WTC11 (cell line): ENCODE measurements at places on chromosomes 5 and 9. TPM values are rescaled to one million over a fixed set of nuclear protein-coding genes. Genes with fewer than 3 reads are reported as not detected.

DNA sequence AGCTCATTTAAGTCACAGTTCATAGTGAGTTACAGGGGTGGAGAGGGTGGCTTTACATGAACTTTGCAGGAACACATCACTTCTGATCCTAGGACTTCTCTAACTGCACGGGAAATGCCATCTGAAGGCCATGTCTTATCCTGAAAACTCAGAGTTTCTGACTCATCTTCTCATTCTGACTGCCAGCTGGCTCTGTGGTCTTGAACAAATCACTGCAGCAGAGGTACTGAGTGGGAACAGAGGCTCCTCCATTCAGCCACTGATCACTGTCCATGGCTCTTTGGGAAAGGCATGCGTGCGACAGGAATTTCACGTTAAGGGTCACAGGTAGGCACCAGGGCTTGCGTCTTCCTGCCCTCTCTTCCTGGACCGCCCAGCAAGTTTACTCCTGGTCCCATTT, 114.6 kb upstream of the LRRTM2 start:
- H3K4me1 ChIP-seq: no peaks in the 10 kb centered on the region
- no peak overlapping the region for H3K27ac ChIP-seq
- no peaks in the 10 kb centered on the region for H3K27me3 ChIP-seq
- no peak for DNase-seq
- no peak overlapping the region for H3K4me3 ChIP-seq

DNA sequence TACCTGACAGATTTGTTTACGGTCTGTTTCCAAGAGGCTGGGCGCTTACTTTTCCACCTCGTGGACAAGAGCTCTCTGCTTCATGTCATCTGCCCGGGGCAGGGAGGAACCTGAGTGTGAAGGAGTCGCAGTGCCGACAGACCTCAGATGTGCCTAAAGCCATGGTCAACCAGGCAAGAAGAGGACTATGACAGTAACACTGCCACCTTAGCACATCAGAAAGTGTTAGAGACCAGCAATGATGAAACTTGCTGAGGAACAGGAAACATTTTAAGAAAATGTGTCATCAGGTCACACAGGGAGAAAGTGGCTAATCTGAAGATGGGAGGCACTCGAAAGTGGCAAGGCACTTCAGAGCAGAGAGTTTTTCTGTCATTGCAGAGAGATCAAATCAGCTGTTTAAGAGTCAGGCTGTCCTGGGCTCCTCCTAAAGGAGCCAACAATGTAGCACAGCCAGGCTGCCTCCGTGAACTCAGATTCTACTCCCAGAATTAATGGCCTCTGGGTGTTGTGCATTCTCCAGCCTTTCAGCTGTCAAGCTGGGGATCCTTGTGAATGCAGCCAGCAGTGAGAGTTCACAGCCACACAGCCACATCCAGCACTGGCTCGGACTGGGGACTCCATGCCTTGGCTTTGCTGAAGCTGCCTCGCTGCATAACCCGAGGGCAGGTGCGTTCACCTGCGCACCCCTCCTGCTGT, 94.6 kb downstream of the RAPGEF1 start:
- peaks cover 24% of the 10 kb centered on the region for H3K4me1 ChIP-seq
- DNase-seq: no peak
- H3K27ac ChIP-seq: peak overlapping the region; percentile 80; the same call in 1 of the 2 replicates
- H3K27me3 ChIP-seq: no peaks in the 10 kb centered on the region

SKIC3 gene
- total RNA-seq: 65.9 to 70.5 TPM (median 69.0 TPM) in 3 replicates

SLC28A3 gene
- 0.05 TPM in 2 of 3 replicates, not detected in the other for total RNA-seq

DNA sequence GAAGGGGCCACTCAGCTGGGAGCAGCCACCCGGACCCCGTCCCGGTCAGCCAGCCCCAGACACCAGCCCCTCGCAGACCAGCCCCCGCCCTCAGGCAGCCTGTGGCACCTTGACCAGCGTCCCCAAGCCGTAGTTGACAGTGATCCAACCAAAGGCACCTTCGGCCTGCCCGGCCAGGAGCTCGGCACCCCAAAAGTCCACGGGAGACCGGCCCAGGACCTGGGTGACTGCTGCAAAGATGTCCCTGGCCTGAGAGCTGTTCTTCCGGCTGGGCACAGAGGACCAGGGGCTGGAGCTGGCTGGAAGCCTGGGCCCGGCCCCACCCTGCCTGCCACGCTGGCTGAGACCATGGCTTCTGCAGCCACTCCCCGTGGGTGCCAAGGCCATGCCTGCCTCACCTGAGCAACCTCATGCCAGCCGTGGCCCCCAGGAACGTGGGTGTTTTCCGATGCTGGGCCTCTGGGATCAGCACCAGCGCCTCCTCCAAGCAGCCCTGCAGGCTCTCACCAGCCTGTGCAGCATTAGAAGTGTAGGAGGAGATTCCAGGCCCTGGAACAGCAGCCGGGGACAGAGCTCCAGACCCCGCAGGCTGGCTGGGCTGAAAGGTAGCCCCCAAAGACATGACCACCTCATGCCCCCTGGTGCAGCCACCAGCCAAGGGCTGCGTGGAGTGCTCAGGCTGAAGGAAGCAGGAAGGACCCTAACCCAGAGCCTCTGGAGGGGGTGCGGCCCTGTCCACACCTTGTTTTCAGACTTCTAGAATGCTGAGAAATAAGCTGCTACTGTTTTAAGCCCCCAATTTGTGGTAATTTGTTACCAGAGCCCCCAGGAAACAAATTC, 4.2 kb downstream of the ENTPD8 start:
- H3K4me3 ChIP-seq: no peak overlapping the region
- H3K4me1 ChIP-seq: peaks cover 1% of the 10 kb centered on the region; the same call in 1 of the 2 replicates
- no peaks in the 10 kb centered on the region for H3K27me3 ChIP-seq
- peak; percentile 10 for DNase-seq
- no peak overlapping the region for H3K27ac ChIP-seq

GRCh38 chr5:157245476-157245875, 20.4 kb upstream of the CYFIP2 start:
- H3K36me3 ChIP-seq: no peaks in the 10 kb centered on the region
- peaks cover 12% of the 10 kb centered on the region for H3K4me1 ChIP-seq
- no peak overlapping the region for H3K4me3 ChIP-seq
- DNase-seq: no peak
